ENCODE measurements at places on chromosomes 6 and 20. TPM values are rescaled to one million over a fixed set of nuclear protein-coding genes. Genes with fewer than 3 reads are reported as not detected.

DNA sequence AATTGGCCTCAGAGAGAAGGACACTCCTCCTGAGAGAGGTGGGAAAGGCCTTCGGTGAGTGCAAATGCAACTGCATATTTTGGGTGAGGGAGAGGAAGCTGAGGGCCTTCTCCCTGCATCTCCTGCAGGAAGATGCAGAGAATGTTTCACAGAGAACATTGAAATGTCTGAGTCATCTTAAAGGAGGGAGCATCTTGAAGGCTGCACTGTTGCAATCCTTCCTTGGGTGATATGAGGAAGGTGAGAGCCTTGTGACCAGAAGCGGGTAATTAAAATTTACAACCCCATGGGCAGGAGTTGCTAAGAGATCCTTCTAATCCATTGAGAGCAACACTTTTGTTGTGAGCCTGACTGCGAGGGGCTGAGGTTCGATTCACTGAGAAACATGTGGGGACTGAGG, 375.7 kb upstream of the MARCKS start:
- DNase-seq: no peak

GRCh38 chr6:141326426-141326825, 806.3 kb upstream of the GJE1 start:
- DNase-seq: peak; percentile 92

- no peak for DNase-seq
Observed at GRCh38 chr6:167698540-167698939, 128.2 kb upstream of the AFDN start.

DNA sequence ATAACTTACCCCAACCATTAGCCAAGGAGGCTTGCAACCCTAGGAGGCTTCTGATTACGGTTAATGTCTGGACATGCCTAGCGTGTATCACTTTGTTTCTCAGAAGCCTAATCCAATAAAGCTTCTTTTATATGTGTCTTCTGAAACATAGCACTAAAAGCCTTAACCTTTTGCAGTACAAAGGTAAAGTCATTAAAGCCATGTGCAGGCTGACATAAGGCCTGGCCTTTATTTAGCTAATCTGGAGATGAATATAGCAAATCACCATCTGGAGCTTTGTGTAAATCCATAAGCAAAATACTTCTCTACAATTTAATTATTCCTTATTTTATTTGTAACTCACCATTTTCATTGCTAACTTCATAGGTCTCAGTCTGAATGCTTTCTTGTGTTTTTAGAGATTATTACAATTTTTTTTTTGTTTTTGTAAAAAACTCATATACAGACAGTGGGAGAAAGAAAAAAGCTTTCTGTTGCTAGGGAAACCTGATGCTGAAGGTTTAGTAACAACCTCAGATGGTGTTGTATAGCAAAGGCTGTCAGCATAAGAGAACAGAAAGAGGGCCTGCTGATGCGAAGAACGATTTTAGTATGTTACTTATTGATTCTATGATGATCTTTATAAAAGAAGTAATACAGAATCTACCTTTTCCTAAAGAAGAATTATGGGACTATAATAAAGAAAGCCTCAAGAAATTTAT, at the start of gene EYS:
TSS of gene EYS (minus strand) at position 101 of the 701 bp plus-strand sequence. CDS start 211,816 bp downstream, outside the sequence.
- no peak for DNase-seq

GRCh38 chr20:23093613-23094012, 7.5 kb upstream of the CD93 start:
- no peak for DNase-seq

GRCh38 chr6:145260484-145261175, 474.7 kb downstream of the EPM2A start:
- DNase-seq: no peak

DNA sequence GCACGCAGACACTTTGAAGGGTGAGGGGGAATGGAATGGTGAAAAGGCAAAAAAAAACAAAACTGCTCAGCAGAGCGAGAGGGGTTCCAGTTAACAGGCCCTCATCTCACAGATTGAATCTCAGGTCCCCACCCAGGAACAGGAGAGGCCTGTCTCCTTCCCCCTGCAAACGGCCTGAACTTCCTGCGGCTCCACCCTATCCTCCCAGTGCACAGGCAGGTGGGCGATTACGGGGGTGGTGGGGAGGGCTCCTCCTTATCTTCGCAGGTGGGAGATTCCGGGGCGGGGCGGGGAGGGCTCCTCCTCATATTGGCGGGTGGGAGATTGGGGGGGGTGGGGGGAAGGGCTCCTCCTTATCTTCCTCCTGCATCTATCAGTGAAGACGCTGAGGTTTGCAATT, 129.0 kb downstream of the SOX4 start:
- DNase-seq: no peak

DNA sequence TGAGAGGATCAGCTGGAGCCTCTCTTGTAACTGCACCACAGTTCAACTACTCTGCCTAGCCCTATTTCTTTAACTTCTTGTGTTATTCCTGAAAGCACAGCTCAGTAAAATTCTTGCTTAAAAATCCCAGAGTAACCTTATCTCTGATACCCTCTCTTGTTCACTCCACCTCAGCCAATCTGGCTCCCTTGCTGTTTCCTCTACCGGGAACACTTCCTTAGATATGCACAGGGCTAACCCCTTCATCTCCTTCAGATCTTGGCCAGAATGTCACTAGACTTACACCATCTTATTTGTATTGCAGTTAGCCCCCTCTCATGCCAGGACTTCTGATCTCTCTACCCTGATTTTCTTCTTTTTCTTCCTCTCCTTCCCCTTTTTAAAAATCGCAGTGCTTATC, 2.6 kb upstream of the ZKSCAN3 start:
- no peak for DNase-seq

- DNase-seq: peak; percentile 7
Observed at GRCh38 chr6:14664112-14664601, 546.6 kb downstream of the CD83 start.

GRCh38 chr6:36346486-36347273, 10.0 kb upstream of the BNIP5 start:
- DNase-seq: no peak

DNA sequence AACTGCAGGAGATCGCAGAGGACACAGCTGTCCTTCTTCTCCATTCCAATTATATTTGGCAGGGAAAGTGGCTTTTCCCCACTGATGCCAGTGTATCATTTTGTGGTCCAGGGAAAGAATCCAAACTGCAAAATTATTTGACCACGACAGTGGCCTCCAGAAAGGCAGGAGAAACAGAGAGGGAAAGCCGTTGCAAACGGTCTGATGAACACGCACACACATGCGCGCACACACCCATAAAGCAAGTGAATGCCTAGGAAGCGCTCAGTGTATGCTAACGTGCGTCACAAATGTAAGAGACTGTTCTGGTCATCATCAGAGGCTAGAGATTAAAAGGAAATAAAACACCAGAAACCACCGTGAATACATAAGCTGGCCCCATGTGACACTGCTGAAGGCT, 54.0 kb downstream of the NPEPL1 start:
- DNase-seq: no peak

- DNase-seq: no peak
Observed at GRCh38 chr6:43229803-43230620, 731 bp upstream of the DNPH1 start.

DNA sequence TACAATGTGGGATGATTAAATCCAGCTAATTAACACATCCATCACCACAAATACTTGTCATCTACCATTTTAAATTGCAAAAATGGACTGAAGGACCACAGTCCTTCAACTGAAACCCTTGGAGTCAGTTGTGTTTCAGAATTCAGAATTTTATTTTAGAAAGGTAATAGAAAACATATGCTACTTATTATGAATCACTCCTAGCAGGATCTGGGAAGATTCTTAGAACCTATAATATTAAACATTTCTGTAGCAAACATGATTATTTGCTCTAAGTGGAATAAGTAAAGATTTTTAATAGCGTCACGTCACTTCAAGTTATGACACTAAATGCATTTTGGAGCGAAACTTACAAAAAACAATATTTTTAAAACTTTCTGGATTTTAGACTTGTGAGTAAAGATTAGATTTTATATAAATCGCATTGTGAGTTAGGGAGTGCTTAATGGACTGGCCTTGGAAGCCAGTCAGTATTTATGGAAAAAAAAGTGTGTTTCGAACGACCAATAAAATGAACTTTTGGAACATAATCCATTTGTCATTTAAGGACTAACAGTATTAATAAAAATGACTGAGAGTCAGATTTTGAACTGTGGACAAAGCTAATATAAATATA, 71.8 kb upstream of the PHACTR2 start:
- no peak for DNase-seq

DNA sequence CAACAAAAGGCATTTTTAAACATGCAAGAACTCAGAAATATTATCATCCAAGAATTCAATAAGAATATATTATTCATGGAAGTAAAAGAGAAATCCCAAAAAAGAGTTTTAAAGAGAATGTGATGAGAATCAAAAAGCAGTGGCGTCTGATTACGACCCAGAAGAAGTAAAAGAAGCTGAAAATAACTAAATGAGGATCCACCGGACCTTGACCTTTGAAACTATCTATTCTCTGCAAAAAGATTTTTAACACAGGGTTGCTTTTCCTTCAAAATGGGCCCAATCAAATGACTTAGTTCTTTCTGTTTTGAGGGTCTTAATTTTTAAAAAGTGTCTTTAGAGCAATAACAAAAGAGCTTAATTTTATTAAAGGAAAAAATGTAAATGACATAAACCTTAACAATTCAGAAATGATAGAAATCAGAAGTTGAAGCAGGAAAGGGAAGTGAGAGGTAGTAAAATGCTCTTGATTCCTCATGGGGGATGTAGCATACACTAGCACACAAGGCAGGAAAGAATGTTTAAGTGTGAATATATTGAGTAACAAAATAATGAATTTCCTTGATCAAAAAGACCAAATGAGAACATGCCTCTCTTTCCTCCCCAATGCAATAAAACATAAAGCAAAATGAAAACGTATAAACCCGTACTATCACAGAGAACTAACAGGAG, 223.1 kb upstream of the PRDM1 start:
- no peak for DNase-seq

DNA sequence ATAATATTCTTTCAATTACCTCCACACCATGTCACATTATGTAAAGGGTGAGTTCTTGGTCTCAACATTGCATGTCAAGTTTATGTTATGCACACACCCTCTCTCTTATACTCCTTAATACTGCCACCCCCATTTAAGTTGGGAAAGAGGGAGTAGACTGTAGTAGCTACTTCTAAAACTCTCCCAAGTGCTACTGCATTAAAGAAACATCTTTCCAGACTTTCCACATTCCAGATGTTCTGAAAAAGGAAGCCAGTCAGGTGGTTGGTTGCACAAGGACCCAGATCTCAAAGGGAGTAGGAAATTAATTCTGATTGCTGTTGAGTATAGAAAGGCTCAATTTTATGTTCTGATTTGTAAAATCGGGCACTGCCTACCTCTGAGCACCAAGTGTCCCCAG, 419.5 kb downstream of the CD83 start:
- DNase-seq: no peak

DNA sequence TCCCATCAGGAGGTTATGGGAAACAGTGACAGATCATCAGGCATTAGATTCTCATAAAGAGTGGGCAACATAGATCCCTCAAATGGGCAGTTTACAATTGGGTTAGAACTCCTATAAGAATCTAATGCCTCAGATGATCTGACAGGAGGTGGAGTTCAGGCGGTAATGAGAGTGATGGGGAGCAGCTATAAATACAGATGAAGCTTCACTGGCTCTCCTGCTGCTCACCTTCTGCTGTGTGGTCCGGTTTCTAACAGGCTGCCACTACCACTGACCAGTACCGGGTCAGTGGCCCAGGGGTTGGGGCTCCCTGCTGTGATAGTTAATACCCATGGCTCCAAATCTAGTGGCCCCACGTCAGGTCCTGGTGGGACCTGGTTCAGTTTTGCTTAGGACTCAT, 135.7 kb downstream of the OR2B2 start:
- DNase-seq: no peak

DNA sequence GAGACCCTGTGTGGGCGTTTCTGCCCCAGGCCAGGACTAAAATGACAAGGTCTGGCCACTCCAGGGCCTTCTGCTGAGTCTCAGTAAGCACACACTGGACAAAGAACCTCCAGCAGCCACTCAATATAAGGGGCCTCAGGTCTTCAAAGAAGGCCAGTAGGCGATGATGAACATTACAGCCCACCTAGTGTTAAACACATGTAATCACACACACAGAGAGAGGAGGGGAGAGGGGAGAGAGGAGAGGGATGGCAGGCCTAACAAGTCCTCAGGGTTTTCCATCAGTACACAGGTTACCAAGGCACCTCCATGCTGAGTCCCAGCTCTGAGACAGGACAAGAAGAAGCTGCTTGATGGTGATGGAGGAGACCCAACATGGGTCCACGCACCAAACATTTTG, 325.6 kb downstream of the PTPRT start:
- no peak for DNase-seq

The AVP gene
- not detected for total RNA-seq

The TSPO2 gene
- not detected for total RNA-seq

The PGC gene
- total RNA-seq: not detected

The MYLK4 gene
- total RNA-seq: 0.26 TPM

The KHDC1L gene
- not detected for total RNA-seq
